ENCODE measurements at places on chromosomes 2 and 18.

DNA sequence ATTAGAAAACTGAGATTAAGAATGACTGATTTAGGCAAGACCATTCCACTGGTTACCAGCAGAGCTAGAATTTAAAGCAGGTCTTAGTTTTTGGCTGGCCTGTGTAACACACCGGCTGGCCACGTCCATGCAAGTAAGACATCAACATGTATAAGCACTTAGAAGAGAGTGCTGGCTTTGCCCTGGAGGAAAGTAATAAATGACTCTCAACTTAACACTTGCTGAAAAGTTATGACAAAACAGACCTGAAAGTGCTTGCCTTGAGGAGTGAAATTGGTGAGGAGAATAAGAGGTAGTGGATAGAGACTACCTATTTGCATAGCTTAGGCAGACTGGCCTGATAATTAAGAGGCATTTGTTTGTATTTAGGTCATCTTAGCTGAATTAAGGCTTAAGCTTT is 165.7 kb upstream of the KCNJ3 start:
- no peak for DNase-seq

DNA sequence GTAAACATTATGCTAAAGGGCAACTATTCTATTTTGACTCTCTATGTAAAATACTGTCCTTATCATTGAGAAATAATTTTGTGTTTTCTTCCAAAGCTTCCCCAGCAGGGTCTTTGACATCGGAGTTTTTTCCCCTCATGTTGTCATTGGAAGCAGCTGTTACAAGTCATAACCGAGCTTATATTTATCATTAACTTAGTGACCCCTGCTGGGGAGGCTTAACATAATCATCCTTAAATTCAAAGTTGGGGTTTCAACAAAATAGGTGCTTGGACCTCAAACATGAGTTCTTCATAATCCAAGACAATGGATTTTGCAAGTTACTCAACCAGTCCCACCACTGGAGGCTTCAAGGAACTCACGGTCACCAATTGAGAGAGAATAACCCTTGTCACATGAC is 330.9 kb downstream of the DCC start:
- peak; percentile 13 for DNase-seq

DNA sequence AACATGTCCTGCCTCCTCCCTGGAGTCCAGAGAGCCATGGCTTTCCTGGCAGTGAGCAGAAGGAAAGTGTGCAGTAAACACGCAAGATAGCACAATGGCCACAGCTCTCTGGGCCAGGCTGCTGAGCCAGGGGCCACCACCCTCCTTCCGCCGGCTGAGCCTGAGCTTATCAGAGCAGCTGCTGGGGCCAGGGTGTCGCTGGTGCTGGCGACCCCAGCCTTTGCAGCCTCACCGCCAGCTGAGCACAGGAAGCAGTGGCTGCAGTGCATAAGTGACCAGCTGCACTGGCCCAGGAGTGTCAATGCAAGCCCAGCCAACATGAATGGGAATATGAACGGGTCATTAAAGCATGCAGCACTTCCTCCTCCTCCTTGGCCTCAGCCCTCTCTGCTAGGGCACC is 172.0 kb downstream of the ZFP36L2 start:
- DNase-seq: peak; percentile 14

DNA sequence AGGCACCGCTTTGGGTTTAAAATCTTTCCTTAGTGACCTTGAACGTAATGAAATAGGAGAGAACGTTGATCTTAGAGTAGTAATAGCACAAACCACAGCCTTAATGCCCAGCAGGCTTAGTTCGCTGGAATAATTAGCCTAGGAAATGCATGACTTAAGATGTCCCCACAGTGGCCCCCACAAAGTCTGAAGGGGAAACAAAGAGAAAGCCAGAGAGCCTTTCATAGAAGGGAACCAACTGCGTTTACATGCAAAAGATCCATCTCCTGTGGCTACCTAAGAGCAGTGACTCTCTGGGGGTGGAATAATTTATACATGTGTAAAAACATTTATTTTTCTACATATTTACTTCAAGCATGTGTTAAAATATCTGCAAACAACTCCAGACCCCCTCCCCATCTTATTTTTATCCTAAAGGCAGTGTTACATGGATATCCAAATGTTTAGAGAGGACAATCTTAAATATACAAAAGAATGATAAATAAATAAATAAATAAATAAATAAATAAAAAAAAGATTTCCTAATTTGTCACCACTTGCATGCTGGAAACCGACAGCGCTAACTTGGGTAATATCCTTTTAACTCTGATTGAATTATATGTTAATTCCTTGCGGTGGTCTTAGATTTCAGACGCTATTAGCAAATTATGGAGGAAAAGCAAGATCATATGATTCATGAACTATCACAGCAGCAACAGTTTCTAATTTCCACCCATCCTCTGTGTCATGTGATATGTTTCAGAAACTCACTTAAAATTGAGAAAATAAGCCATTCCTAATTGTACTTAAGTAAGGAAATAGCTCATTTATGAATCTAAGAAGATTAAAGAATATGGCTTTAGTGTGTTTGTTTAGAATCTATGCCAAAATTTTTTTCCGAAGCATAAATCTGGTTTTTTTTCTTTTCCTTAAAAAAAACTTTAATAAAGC is 23.4 kb upstream of the CYP1B1 start:
- DNase-seq: no peak

- DNase-seq: peak; percentile 10
Observed at GRCh38 chr2:119233326-119234020, 9.8 kb downstream of the STEAP3 start.

Data from MV-4-11 (cell line).